ENCODE measurements at places on chromosomes 12 and 14.
A peak's percentile ranks its signal among the peaks of the same experiment; 100 is the strongest.

DNA sequence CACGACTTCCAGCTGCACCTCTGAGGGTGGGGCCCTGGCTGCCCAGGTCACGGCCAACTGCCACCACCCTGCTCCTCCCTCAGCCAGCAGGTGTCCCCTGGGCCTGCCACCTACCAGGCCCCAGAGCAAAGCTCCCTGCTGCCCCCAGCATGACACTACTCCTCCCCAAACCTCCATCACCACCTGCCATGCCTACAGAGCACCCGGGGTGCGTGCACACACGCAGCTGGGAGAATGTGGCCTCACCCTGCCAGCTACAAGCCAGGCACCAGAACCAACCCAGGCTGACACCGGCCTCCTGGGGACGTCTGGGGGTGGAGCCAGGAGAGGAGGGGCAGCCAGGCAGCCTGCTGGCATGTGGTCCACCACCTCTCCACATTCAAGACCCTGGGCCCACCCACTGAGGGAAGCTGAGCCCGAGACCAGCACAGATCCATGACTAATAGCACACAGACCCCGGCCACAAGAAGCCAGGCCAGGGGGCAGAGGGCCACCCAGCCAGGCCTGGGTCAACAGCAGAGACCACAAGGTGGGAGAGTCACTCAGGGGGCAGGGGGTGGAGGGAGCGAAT is 3.4 kb downstream of the JAG2 start:
- ATAC-seq = no peak

DNA sequence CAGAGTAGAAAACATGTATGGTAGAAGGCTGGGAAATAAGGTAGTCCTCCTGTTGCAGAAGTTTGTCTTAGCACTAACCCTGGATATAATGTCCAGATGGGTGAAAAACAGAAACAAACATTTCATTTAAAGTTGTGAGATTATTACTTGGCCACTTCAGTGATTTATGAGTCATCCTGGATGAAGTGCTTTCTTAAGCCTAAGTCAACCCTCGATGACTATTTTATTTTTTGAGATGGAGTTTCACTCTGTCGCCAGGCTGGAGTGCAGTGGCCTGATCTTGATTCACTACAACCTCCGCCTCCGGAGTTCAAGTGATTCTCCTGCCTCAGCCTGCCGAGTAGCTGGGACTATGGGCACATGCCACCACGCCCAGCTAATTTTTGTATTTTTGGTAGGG is 10.2 kb downstream of the DLST start:
- ATAC-seq = peak; percentile 19

DNA sequence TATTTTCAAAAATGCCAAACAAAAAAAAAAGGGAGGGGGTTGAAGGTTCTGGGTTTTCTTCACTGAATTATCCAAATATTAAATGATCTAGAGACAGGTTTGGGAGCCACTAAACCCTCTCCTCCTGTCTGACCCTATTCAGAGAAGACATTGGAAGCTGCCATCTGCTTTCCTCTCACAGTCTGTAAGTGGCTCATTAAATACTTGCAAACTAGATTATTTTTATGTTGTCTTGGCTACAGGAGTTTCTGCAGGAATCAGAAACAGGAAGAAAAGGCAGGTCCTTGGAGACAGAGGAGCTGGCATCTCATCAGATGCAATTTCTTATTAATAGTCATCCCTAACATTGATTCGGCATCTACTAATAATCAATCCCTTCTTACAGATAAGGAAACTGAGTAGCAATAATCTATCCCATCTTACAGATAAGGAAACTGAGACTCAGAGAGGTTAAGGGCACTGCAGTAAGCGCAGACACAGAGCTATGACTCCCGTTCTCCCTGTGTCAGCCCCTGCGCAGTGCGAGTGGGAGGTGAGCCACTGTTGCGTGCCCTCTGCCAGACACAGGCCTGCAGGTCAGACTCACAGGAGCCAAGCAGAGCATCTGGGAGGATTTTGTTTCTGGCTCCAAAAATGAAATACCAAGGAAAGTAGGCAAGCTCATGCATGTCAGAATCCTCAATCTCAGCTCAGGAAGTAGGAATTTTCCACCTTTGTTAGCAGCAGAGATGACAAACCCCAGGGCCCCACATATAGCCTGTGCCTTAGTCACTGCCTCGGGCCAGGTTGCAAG is 11.0 kb downstream of the BDKRB2 start:
- ATAC-seq = no peak

DNA sequence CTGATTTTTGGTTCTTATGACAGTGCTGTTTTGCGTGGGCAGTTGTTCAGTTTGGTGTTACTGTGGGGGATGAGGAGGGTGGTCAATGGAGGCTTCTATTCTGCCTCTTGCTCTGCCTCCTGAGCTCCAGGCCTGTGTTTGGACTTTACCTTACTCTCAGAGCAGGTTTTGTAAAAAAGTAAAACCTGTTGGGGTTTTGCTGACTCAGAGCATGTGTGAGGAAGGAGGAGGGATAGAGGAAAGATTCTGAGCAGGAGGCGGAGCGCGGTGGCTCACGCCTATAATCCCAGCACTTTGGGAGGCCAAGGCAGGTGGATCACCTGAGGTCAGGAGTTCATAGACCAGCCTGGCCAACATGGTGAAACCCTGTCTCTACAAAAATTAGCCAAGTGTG is 6.7 kb downstream of the A2ML1 start:
- ATAC-seq = no peak

- ATAC-seq = no peak
Measured at GRCh38 chr14:103001226-103001625, 56.1 kb downstream of the CDC42BPB start.

- ATAC-seq = no peak
Measured at GRCh38 chr14:35378425-35379233, 25.9 kb downstream of the NFKBIA start.

DNA sequence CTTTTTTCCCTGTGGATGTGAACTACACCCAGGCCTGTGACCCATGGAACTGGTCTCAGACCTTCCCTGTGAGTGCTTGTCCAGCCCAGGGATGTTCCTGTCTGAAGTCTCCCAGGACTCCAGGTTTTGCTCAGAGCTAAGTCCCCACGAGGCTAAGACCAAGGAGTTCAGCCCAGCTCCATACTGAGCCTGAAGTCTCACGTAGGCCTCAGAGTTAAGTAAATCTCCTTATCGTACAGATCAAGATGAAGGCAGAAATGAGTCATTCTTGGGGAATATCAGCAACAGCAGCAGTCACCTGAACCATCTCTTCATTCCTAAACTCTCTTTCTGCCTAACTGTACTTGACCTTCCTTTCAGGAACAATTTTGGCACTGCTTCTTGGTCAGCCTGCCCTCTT is 139.8 kb downstream of the ANO6 start:
- no peak for ATAC-seq

DNA sequence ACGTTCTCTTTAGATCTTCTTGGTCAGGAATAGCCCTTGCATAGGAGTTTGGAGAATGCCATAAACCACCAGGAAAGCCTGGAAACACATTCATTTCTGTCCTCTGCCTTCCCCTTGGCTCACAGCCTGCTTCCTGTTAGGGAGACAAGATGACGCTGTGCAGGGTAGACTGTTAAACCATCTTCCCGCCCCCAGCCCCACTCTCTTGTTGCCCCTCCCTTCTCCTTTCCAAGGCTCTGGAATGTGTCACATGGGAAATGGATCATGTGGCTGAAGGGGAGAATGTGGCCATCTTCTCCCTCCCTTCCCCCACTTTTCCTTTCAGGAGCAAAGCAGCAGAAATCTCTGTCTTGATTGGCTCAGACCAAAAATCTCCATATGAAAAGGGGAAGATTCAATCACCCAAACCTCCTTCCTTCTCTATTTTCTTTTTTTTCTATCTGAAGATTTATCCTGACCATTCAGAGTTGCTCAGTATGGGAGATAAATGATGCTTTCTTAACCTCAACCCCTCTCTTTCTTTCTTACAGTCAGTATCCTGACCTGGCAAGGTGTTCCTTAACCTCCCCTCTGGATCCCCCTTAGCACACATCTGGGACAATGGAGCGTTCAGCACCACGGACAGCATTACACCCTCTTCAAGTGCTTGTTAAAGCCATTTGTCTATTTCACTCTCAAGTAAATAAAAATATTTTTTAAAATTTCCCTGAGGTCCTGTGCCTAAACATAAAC is 11.4 kb downstream of the GPR19 start:
- no peak for ATAC-seq

DNA sequence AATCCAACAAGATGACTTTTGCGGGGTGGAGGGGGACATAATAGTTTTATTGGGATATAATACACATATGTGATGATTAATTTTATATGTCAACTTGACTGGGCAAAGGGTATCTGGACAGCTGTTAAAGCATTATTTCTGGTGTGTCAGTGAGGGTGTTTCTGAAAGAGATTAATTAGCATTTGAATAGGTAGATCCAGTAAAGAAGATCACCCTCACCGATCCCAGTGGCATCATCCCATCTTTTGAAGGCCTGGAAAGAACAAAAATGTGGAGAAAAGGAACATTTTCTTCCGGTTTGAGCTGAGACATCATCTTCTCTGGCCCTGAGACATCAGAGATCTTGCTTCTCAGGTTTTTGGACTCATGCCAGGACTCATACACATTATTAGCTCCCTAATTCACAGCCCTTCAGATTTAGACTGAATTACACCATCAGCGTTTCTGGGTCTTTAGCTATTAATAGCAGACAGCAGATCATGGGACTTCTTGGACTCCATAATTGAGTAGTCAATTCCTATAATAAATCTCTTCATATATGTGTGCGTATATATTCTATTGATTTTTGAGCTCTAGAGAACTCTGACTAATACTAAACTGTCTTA is 283.6 kb downstream of the PCNX1 start:
- no peak for ATAC-seq

GRCh38 chr14:23056145-23056955 is 970 bp downstream of the CDH24 start:
- ATAC-seq = no peak

DNA sequence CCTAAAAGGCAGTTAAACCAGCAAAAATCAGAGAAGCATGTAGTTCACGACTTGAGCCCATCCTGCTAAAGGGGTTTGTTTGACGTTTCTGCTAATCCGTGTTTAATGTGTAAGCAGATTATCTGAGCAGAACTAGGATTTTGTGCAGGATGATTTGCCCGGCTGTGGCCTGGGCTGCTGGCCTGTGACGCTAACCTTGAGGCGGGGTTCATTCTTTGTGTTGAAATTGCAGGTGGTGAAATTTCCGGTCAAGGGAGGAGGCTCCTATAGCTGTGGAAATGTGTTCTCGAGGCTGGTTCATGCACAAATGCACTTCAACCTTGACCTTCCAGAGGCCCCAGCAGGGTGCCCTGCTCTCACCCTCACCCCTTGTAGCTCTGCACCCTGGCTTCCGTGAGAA is 63.7 kb downstream of the SLC24A4 start:
- ATAC-seq = no peak

DNA sequence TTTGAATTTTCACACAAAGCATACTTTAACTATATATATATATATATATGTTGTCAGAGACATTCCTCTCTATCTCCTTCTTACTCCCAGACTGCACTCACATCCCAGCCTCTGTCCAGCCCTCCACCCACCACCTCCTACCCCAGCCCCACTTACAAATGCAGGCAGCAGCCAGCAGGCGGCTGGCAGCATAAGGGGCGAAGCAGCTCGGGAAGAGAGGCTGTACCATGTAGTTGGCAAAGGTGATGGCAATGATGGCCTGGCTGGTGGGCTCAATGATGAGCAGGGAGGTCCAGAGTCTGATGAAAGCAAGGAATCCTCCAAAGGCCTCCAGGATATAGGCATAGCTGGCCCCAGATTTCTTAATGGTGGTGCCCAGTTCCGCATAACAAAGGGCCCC is 2.5 kb downstream of the SLC7A7 start:
- ATAC-seq = no peak

DNA sequence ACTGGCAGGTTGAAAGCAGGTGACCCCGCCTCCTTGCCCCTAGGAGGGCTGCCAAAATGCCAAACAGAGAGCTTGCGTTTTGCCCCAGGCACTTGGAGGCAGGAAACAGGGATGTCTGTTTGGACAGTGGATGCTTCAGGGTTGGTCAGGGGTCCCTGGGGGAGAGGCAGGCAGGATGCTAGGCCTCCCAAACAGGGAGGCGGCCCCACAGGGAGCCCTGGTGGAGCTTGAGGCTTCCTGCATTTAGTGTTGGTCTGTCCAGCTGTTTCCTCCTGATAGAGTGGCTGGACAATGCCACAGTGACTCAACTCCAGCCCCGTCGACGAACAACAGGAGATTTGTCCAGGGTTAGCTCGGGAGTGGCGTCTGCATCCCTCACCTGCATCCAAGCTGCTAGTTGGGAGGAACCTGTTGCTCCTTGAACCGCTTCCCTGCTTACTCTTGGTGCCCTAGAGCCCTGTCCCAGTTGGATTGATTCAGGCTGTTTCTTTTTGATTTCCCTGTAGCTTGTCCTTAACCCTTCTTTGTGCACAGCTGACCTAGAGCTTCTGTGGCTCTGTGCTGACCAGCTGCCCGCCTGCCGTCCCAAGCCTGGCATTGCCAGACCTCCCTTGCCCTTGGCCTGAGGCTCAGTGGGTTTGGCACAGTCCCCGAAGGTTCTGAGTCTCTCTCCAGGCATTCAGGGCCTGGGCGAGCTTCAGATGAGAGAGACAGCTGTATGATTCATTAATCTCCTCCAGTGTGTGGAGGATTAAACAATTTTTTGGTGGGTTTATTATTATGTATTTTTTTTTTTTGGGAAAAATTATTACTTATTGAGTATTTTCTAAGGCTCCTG is 45.9 kb downstream of the TSPAN9 start:
- ATAC-seq = peak; percentile 85

DNA sequence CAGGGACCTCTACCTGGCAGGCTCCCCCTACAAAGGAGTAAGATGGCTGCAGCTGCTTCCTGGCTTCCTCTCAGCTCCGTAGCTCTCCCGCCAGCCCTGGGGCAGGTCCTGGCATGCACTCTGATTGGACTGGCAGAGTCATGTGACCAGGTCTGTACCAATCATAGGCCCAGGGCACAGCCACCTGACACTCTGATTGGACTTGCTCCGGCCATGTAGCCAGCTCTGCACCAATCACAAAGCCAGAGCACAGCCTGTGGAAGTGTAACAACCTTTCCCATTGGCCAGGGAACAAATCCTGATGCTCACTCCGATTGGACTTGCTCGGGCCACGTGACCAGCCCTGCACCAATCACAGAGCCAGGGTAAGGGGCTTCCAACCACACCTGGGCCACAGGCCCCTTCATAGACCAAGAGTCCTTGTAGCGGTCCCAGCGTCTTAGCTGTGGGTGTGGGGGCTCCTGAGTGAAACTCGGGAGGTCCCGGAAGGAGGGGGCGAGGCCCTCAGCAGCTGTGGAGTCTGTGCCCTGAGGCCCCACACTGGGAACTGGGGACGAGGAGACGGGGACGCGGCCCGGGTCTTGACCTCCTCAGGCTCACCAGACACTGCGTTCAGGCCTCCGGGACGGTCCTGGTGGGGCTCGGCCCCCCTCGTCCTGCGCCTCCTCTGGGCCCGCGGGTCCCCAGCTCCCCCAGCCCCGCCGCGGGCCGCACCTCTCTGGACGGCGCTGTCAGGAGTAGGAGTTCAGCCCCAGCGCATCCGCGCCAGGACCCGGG is 210.6 kb downstream of the ADGRD1 start:
- ATAC-seq = no peak

Measured in gastroesophageal sphincter (tissue), 4 donors.